ENCODE measurements at places on chromosomes 16 and 17.

DNA sequence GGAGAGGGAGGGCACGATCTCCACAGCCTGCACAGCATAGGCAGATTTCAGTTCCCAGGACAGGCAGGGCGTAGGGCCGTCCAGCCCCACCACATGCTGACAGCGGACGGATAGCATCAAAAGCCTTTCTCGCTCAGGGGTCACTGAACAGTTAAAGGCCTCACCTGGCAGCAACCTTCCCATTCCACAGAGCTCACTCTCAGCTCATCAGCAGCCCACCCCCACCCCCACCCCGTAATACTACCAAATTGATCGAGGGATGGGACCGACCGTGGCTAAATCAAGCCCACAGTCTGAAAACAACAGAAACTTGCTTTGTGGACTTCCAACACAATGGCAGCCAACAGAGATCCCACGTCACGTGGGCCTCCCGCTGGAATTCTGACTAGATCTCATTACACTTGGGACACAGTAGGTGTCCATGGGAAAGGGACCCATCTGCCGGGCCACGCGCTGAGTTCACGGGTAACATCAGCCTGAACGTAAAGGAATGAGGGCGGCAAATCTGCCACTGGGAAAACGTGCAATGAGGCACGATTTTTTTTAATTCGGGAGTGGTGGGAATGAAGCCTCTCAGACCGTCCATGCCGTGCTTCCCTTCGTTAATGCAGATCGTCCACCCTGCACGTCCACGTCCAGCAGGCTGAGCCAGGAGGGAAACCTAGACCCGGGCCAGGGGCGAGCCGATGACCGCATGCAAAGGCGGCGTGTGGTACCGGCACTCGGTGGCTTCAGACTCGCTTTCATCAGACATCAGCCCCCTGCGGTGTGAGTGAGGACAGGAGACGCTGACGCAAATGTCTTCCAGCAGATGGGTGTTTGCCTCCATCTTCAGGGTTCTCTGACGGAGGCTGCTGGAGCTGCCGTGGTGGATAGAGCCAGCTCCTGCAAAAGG is 92.1 kb downstream of the TBC1D16 start:
- no peak for DNase-seq

DNA sequence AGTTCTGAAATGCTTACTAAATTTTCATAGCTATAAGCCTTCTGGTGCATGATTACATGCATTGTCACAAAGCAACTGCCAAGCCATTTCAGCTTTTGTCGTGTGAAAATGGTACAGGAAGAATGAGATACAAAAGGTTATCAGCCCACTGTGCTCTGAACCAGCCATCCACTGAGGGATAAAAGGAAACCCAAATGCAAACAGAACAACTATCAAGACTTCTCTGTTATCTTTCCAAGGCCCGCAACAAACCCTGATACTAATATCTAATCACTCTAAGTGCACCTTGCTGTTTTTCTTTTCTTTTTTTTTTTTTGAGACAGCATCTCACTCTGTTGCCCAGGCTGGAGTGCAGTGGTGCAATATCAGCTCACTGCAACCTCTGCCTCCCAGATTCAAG is 109.0 kb downstream of the FTO start:
- DNase-seq, result no peak

DNA sequence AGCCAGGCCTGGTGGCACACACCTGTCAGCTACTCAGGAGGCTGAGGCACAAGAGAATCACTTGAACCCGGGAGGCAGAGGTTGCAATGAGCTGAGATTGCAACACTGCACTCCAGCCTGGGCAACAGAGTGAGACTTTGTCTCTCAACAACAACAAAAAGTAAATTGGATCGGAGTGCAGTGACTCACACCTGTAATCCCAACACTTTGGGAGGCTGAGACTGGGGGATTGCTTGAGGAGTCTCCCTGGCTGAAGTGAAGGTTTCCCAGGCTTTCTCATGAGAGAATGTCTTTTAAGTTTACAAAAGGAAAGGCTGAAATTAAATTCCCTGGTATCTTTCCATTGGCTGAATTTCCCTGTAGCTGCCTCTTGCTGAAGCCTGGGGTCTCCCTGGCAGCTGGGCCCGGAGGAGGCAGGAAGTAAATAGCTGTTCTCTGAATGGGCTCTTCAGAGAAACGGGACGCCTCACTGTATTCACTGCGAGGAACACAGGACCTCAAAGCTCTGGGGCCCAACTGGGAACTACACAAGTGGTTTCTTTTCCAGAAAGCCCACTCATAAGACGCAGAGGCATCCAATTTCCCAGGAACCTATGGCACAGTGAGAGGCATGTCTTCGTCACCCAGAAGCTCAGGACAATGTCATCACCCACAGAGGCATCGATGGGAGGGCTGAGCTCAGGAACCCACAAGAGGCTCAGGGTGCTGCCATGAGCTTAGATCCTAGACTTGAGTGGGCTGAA is 77.4 kb upstream of the SMURF2 start:
- no peak for DNase-seq

DNA sequence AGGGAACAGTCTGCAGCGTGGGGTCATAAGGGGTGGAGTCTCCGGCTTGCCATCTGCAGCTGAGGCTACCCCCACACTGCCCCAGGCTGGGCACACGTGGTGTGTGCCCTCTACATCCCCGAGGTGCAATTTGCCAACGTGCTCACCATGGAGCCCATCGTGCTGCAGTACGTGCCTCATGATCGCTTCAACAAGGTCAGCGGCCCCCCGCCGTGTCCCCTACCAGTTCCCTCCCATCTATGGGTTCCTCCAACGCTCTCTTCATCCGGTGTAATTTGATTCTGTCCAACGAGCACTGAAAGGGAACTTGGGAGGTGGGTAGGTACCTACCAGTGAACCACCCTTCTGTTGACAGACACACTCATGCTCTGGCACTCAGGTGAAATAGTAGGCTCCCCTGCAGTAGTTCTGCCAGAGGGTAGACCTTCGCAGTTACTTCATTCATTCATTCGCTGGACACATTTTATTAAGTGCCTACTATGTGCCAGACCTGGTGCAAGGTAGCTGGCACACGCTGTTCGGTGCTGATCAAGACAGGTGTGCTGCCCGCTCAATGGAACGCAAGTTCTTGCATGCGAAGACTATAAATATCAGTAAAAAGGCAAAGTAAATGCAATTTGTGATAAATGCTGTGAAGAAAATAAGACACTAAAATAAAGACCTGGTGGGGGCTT is 2.7 kb downstream of the MLLT6 start:
- no peak for DNase-seq

GRCh38 chr16:27429330-27429871 is 27.4 kb downstream of the IL21R start:
- DNase-seq, result no peak

DNA sequence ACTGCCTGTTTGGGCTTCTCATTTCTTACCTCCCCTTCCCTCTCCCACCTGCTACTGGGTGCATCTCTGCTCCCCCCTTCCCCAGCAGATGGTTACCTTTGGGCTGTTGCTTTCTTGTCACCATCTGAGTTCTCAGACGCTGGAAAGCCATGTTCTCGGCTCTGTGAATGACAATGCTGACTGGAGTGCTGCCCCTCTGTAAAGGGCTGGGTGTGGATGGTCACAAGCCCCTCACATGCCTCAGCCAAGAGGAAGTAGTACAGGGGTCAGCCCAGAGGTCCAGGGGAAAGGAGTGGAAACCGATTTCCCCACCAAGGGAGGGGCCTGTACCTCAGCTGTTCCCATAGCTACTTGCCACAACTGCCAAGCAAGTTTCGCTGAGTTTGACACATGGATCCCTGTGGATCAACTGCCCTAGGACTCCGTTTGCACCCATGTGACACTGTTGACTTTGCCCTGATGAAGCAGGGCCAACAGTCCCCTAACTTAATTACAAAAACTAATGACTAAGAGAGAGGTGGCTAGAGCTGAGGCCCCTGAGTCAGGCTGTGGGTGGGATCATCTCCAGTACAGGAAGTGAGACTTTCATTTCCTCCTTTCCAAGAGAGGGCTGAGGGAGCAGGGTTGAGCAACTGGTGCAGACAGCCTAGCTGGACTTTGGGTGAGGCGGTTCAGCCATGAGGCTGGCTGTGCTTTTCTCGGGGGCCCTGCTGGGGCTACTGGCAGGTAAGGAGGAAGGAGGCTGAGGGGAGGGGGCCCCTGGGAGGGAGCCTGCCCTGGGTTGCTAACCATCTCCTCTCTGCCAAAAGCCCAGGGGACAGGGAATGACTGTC is at the start of gene CD68:
Gene CD68 (plus strand): TSS at position 638 of the 833 bp plus-strand sequence. CDS start 40 bp downstream, at position 678.
- peak; percentile 71 for DNase-seq

DNA sequence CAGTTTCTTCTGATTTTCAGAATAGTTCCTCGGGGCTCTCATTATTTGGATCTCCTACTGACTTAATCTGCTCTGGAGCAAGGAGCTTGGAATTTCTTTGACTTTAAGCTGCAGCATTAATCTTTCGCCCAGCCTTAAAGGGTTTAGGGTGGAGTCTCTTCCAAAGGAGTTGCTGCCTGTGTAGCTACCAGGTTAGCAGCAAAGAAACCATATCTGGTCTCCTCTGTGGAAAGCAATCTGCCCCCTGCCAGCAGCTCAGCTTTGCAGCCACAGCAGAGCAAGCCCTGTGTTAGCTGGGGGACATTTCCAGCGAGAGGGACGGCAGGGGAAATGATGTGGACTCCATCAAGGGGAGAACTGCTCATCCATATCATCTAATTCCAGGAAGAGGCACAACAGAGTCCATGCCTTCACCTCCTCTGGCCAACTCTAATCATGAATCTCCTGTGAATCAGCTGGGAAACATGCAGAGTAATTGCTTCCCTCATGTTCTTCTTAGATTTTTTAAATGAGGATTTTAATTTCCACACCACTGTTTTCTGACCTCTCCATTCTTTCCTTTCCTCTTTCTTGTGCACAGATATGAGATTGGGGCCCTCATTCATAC is 827.6 kb upstream of the CA10 start:
- no peak for DNase-seq

DNA sequence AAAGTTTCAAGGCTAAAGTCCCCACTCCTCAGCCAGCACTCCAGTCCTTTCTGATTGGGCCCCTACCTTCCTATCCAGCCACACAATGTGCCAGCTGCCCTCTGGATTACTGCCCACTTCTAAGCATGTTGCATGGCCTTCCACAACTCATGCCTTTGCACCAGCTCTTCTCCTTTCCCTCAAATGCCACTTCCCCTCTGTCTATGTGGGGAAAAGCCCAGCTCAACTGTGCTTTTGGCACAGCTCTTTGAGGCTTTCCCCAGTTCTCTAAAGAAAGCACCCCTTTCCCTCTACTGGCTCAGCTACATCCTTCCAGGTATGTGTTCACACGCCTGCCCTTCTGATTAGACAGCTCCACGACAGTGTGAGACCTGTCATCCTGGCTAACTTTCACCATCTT is 18.5 kb downstream of the GTF3C1 start:
- no peak for DNase-seq
